ENCODE measurements at places on chromosomes 6 and 20.

- DNase-seq, result no peak
Measured at GRCh38 chr6:133503336-133503729, 262.2 kb downstream of the EYA4 start.

DNA sequence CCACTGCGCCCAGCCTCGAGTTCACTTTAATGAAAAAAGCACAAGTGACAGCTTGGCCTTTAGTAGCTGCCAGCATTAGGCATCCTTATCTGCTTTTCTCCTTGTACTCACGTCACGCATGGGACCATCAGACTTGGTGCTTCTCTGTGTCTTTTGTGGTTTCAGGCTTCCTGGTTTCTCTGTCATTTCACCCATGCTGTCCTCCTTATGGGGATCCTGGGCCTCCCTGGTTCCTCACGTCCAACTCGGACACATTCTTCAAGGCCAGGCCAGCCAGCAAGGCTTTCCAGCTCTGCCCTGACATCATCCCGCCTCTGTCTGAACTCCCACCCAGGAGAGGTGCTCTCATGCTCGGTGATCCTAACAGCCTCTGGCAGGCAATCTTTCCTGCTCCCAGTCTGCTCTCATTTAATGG lies 83.2 kb downstream of the TIAM2 start:
- no peak for DNase-seq

DNA sequence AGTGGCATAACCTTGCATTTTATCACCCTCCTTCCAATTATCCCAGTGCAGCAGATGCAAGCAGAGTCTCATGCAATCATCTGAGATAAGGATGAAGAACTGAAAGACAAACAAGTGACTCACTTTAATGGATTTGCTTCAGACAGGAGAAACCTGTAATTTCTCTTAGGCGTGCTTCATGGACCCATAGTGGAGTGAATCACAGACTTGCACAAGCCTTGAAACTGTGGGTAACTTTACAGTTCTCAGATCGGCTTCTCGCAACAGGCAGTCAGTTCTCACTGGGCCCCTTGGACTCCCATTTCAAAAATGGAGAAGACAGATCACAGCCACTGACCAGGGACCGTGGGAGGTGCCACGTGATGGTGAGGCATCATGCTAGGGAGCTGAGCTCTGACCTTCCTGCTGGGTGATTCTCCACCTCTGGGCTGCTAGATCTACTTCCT lies at the start of gene ADGRF4:
Gene ADGRF4, plus strand, starts transcription at position 239 of the 446 bp plus-strand sequence. CDS start 8,666 bp downstream, outside the sequence.
- DNase-seq, result no peak

GRCh38 chr20:34024723-34025351 lies 31.1 kb downstream of the RALY start:
- no peak for DNase-seq

- DNase-seq, result no peak
Measured at GRCh38 chr20:62111148-62111547, 11.1 kb upstream of the LSM14B start.

GRCh38 chr20:1646975-1647431 lies 10.6 kb downstream of the SIRPG start:
- DNase-seq, result no peak

DNA sequence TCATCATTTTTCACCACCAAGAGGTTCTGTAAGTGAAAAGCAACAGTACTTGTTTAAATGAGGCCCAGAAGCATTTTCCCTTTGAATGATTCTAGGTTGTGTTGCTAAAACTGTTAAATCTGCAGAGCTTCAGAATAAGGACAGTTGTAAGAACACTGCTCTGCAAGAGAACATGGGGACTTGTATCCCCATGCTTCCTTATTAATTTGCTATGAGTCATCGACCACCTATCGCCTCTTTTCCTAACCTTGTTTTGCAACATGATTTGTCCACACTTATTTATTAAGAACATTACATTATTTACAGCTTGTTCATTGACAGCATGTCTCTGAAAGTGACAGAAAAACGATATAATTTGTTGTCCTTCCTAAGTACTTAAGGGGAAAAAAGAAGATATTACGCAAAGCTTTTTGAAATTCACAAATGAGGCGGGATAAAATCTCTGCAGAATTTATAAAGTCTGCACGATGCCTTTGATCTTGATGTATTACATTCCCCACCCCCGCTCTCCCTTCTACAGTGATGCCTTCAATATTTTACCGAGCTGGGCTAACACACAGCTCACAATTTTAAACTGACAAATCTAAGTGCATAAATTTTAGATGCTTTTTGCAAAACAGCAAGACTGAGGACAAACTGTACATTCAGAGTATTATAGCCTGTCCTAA lies 220.0 kb upstream of the SPTLC3 start:
- DNase-seq, result no peak

DNA sequence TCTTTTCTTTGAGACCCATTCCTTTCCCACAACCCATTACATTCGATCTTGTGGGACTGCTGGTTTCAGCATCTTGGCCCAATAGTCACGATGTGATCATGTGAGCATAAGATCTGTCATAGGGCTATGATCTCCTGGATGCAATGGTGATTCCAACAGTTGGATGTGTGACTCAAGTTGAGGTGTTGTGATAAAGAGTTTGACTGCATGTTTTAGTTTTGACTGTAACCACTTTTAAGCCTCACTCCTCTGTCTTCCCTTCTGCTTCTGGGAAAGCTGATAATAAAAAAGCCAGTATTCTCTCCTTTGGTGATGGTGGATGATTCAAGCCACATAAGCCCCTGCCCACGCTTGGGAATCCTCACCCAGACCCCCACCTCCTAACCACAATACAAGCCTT lies 117.0 kb upstream of the ASCC3 start:
- DNase-seq, result no peak

- DNase-seq, result no peak
Measured at GRCh38 chr6:42236030-42236429, 18.4 kb upstream of the MRPS10 start.

- DNase-seq, result no peak
Measured at GRCh38 chr6:10303608-10304506, 111.0 kb downstream of the TFAP2A start.

- peak; percentile 14 for DNase-seq
Measured at GRCh38 chr20:45450097-45450818, 19.3 kb upstream of the WFDC2 start.

GRCh38 chr6:113277111-113277510 lies 580.0 kb upstream of the MARCKS start:
- DNase-seq, result no peak

DNA sequence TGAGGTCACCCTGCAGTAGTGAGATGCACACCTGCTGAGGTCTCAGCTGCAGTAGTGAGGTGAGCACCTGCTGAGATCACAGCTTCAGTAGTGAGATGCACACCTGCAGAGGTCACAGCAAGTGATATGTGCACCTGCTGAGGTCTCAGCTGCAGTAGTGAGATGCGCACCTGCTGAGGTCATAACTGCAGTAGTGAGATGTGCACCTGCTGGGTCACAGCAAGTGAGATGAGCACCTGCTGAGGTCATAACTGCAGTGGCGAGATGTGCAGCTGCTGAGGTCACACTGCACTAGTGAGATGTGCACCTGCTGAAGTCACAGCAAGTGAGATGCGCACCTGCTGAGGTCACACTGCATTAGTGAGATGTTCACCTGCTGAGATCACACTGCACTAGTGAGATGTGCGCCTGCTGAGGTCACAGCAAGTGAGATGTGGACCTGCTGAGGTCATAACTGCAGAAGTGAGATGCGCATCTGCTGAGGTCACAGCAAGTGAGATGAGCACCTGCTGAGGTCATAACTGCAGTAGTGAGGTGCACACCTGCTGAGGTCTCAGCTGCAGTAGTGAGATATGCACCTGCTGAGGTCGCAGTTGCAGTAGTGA lies 20.8 kb downstream of the ZDHHC14 start:
- DNase-seq, result no peak

DNA sequence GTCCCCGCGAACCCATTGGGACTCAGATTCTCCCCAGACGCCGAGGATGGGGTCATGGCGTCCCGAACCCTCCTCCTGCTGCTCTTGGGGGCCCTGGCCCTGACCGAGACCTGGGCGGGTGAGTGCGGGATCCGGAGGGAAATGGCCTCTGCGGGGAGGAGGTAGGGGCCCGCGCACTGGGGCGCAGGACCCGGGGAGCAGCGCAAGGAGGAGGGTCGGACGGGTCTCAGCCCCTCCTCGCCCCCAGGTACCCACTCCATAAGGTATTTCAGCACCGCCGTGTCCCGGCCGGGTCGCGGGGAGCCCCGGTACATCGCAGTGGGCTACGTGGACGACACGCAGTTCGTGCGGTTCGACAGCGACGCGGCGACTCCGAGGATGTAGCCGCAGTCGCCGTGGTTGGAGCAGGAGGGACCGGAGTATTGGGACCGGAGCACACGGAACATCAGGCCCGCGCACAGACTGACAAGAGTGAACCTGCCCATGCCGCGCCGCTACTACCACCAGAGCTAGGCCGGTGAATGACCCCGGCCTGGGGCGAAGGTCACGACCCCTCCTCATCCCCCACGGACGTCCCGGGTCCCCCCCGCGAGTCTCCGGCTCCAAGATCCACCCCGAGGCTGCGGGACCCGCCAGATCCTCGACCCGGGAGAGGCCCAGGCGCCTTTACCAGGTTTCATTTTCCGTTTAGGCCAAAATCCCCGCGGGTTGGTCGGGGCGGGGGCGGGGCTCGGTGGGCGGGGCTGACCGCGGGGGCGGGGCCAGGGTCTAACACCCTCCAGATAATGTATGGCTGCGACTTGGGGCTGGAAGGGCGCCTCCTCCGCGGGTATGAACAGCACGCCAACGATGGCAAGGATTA lies 15.7 kb upstream of the HLA-A start:
- no peak for DNase-seq

DNA sequence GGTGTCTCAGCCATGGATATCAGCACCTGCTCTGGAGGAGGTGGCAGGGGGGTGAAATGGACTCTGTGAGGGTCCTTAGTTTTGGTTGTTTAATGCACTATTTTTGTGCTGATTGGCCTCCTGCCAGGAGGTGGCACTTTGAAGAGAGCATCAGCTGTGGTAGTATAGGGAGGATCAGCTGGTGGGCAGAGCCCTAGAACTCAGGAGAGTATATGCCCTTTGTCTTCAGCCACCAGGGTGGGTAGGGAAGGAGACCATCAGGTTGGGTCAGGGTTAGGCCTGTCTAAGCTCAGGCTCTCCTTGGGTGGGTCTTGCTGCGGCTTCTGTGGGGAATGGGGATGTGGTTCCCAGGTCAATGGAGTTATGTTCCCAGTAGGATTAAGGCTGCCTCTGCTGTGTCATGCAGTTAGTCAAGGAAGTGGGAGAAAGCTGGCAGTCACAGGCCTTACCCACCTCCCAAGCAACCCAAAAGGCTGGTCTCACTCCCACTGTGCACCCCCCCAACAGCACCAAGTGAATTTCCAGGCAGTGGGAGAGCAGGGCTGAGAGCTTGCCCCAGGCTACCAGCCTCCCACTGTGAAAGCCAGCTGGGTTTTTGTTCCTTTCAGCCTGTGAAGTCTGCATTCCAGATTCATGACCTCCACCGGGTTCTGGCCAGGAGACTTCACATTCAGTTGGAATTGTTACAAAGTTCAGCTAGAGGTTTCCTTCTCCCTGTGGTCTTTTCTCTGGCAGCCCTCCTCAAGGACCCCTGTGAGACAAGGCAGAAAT lies 5.7 kb upstream of the OSTM1 start:
- no peak for DNase-seq

- DNase-seq, result no peak
Measured at GRCh38 chr20:41872930-41873329, 254.8 kb upstream of the CHD6 start.

- no peak for DNase-seq
Measured at GRCh38 chr20:56445130-56445529, 23.3 kb upstream of the RTF2 start.

- no peak for DNase-seq
Measured at GRCh38 chr20:16407251-16408067, 165.8 kb downstream of the KIF16B start.

- DNase-seq, result no peak
Measured at GRCh38 chr6:124026694-124027093, 223.0 kb downstream of the NKAIN2 start.

GRCh38 chr20:59783641-59784010 lies 149.8 kb downstream of the SYCP2 start:
- peak; percentile 71 for DNase-seq

GRCh38 chr6:157842212-157842611 lies 19.2 kb downstream of the SNX9 start:
- DNase-seq, result no peak

GRCh38 chr20:38152175-38152620 lies 12.9 kb downstream of the TGM2 start:
- no peak for DNase-seq

DNA sequence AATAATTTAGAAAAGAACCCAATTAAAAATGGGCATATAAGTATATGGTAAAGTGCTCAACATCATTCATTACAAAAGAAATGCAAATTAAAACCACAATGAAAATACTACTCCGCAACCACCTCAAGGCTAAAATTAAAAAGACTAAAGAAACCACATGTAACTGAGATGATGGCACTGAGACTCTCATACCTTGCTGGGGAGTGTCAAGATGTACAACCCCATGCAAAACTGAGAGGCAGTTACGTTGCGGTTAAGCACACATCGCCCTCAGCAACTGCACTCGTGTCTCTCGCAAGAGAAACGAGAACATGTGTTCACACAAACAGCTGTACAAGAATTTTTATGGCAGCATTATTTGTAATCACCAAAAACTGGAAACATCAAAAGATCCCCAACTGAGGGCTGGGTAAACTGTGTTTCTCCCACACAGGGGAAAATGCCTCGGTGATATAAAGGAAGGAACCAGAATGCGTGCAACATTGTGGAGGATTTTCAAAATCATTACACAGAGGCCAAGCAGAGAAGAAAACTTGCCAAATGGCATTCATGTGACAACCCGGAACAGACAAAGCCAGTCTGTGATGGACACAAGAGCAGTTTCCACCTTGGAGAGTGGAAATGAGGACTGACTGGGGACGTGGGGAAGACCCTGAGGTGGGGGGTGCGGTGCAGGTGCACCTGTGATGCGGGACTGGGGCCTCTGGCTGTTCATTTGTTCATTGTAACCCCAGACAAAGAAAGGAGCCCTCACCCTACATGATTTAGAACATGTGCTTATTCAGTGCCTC lies 144.9 kb downstream of the WDR27 start:
- DNase-seq, result no peak

DNA sequence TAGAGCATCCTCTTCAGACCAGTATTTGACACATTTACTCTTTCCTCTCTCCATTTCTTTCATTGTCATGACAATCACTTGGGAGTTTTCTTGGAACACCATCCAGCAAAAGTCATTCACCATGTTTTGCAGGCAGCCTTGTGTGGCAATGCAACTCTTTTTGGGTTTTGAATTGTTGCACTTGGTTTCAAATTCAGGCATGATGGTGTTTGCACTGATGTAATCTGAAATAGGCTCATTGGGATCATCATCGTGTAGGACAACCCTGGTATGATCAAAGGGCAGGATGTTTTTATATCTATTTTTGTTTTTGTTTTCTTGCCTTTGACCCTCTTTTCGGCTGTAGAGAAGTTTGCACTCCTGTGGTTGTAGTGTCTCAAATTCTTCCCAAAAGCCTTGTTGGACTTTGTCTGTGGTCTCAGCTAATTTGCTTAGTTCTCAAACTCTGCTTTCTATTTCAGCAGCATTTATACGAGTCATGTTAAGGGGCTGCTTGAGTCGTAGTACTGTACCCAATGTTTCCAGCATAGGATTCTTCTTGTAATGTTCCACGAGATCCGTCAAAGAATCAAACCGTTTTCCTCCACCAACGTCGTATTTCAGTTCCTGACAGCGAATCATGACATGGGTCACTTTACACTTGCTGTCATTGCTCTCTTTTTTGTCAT lies 160.8 kb upstream of the TNFAIP3 start:
- DNase-seq, result no peak
